ACHN (cell line): ENCODE measurements at places on chromosomes 2 and 18.
A peak's percentile ranks its signal among the peaks of the same experiment; 100 is the strongest.

GRCh38 chr2:171702781-171703556, 15.7 kb downstream of the DYNC1I2 start:
- DNase-seq: no peak

GRCh38 chr2:237195396-237196120, 109.9 kb downstream of the COPS8 start:
- DNase-seq: no peak

GRCh38 chr2:50480507-50480906, 551.4 kb downstream of the NRXN1 start:
- no peak for DNase-seq

GRCh38 chr2:185215497-185215896, 523.1 kb upstream of the FSIP2 start:
- DNase-seq: no peak

DNA sequence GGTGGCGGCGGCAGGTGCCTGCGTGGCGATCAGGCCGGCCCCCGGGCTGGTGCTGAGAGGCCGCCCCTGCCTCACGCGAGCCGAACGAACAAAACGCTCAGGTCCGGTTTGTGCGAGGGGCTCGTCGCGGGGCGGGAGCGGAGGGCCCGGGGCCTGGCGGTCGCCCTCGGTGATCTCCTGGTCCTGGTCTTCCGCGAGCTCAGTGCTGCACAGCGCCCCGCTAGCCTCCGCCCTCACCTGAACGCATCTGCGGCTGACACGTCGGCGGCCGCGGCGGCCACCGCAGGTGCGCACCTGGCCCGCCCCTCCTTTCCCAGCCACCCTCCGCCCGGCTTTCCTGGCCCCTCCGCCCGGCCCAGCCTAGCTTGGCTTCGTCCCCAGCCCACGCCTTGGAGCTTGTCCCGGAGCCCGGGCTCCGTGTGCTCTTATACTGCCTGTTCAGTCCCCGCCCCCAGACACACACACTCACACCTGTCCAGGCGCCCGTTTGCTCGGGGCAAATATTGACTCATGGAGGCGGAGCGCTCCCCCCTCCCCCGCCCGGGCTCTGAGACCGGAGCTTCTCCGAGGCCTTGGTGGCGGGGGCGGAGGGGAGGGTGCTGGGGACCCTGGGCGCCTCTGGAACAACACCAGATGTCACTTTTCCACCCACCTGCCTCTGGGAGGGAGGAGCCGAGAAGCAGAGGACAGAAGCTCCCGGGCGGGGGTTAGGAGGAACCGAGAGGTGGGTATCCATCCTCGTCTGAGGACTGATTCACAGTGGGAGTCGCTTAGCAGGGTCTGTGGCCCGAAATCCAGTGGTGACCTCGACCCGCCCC, 8.6 kb upstream of the CRYBA2 start:
- no peak for DNase-seq

- peak; percentile 81 for DNase-seq
Observed at GRCh38 chr2:28507796-28508764, 12.2 kb downstream of the PLB1 start.

DNA sequence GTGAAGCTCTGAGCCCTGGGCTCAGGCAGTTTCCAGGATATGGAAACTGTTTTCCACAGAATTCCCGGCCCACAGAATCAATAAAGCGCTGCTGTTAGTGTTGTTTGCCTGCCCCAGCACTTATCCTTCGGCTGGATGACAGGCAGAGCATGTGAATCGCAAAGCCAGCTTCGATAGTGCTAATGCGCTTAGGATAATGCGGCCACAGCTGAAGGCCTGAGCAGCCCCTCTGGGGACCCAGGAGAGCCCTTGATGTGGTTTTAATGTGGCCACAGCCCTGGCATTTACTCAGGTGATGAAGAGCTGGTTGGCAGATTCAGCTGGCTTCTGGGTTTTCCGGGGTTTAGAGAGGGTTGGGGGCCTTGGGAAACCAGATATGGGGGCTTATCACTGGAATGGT, 23.7 kb downstream of the PCARE start:
- no peak for DNase-seq

GRCh38 chr2:218889937-218890336, 9.3 kb downstream of the WNT10A start:
- no peak for DNase-seq

- DNase-seq: peak; percentile 87
Observed at GRCh38 chr18:23401400-23402347, 51.4 kb upstream of the RIOK3 start.

DNA sequence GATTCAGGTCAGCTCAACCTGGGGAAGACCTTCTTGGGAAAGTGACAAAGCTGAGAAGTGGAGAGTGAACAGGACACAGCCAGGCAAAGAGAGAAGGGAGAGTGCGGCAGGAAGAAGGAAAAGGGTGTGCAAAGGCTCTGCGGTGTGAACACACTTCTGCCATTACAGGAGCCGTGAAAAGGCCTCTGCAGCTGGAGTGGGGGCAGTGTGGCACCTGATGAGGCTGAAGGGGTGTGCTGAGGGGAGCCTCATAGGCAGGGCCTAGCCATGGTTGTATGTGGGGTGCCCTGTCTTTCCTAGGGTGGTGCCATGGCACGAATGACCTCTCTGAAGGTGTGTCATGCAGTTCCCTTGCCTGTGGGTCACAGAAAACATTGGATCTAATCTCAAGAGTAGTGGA, 347.6 kb downstream of the CYRIA start:
- DNase-seq: no peak

DNA sequence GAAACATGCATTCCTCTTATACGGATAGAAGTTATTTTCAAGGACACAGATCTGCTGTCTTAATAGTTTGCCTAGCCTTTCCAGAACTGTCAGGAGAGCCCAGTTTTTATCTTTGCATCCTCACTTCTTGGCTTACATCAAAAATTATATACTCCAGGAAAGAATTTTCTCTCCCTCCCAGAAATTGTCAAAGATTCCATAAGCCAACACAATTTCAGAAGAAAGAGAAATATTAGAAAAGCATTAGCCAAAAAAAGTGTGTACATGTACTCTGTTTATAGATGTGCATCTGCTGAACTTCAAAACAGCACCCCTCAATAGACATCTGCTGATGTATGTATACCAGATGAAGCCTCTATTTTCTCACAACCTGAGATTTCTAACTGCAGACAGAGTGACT, 210.4 kb downstream of the METTL4 start:
- no peak for DNase-seq

- DNase-seq: no peak
Observed at GRCh38 chr2:23077596-23077995, 307.4 kb upstream of the KLHL29 start.

GRCh38 chr2:238483021-238483420, 56.3 kb downstream of the ASB1 start:
- no peak for DNase-seq

DNA sequence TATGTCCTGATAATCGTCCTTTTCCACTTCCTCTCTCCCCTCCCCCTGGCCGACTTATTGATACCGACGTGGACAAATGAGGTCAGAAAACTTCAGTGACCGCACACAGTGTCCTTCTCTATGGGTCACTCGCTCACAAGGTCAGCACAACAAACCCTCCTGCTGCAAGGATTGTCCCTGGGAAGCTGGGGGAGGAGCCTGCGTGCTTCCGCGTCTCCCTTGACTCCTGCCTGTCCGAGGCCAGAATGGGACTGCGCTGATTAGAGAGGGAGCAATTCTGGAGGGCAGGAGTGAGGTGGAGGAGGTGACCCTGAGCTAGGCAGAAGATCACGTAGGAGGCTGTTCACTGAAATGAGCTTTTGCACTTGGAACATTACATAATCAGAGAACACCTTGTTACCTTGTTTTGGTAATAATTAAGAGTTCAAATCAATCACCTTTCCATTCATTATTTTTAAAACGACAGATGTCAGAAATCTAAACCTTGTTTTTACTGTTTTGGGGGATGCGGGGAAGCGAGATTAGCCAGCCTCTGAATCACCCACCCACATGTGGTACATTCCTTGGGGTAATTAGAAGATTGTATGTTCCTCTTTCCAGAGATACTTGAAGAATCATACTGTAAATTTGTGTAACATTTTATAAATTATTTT, 70.6 kb downstream of the CTAGE1 start:
- DNase-seq: no peak

- no peak for DNase-seq
Observed at GRCh38 chr2:114001937-114002336, 112.0 kb downstream of the ACTR3 start.

DNA sequence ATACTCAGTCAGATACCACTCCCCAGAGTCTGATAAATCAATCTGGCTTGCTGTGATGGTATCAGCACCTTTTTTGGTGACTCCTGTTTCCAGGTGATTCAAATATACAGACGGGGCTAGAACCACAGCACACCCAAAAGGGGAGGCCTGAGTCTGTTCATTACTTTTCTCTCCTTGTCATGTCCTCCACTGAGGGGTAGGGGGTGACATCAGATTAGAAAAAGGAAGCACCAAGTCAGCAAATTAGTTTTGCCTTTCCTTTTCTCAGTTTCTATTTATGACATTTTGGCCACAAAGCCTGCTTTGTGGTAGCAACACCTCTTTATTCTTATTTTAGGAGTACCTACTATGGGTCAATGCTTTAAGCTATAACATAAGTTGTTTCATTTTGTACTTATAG, 127.4 kb downstream of the CCDC102B start:
- DNase-seq: peak; percentile 2

- DNase-seq: no peak
Observed at GRCh38 chr2:112272669-112273068, 2.7 kb upstream of the ZC3H6 start.

- DNase-seq: no peak
Observed at GRCh38 chr2:216878072-216878471, 18.2 kb upstream of the TNP1 start.

GRCh38 chr2:48749291-48750127, 6.0 kb downstream of the LHCGR start:
- no peak for DNase-seq

- DNase-seq: no peak
Observed at GRCh38 chr2:12261986-12262680, 454.6 kb upstream of the TRIB2 start.

- DNase-seq: no peak
Observed at GRCh38 chr2:153100151-153100550, 378.4 kb downstream of the RPRM start.

DNA sequence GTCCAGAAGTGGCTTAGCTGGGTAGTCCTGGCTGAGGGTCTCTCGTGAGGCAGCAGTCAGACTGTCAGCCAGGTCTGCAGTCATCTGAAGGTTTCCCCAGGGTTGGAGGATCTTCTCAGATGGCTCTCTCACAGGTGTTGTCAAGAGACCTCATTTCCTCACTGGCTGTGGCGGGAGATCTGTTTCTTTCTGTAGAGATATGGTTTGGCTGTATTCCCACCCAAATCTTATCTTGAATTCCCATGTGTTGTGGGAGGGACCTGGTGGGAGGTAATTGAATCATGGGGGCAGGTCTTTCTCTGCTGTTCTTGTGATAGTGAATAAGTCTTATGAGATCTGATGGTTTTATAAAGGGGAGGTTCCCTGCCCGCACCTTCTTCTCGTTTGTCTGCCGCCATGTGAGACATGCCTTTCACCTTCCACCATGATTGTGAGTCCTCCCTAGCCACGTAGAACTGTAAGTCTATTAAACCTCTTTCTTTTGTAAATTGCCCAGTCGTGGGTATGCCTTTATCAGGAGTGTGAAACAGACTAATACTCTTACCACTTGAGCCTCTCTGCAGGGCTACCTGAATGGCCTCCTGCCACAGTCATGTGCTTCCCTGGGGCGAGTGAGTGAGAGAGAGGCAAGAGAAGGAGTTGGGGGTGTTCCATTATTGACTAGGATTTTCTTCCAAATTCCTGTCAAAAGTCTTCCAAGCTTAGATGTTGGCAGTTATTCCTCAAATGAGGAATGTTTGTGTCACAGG, 23.6 kb downstream of the MALT1 start:
- DNase-seq: no peak

DNA sequence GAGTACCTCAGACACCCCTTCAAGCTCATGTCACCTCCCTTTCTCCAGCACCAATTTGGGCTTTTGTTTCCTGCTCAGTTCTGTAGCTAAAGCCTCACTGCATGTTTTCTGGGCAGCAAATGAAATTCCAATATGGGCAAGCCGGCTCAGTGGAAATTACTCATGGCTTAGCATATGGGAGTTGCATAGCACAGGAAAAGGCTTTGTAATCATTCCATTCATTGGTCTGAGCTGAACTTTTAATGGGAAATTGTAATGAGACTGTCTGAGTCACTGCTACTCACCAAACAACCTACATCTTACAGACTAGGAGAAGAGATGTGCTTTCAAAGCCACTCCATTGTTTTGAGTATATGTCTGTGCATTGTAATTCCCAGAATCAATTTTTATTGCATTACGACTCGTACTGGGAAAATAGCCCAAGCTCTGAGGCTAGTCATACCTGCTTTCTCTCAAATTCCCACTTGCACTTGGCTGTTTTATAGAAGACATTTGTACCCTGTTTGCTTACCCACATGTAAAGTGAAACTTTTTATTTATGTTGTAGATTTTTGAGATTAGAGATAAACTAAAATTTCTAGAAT, 139.5 kb upstream of the LRATD1 start:
- DNase-seq: no peak

- DNase-seq: no peak
Observed at GRCh38 chr18:78751664-78752063, 228.0 kb upstream of the SALL3 start.

- DNase-seq: peak; percentile 75
Observed at GRCh38 chr2:68031542-68032160, 31.2 kb downstream of the C1D start.

DNA sequence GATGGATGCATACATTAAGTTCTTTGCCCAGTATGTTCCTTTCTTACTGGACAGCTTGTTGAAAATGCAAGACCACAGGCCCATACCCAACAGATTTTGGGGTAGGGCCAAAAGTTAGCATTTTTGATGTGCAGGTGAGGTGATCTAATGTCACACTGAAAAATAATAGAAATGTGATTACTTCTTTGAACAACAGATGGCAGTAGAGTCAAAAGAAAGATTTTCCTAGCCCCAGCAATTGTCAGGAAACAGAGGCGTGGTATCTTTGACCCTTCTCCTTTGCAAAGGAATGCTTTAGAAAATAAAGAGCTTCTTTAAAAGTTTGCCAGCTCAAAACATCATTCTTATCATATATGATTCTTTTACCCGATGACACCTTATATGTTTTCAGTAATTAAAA, 343.6 kb upstream of the SYT4 start:
- DNase-seq: peak; percentile 28

DNA sequence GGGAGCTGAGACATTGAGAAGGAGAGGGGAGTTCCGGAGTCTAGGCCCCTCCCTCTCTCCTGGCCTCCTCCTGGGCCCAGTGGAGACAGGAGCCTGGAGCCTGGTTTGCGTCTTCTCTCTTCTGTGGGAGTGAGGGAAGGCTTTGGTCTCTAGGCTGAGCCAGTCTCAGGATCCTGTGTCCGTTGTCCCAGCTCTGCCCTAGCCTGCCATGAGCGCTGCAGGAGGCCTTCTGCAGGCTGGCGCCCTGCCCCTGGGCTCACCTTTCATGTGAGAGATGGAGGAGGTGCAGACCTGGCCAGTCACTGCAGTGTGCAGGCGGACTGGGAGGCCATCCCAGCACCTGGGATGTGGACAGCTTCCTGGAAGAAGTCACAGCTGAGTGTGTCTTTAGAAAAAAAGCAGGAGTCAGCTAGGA, 8.7 kb downstream of the IMPA2 start:
- no peak for DNase-seq
